Substantia nigra (tissue), 51 donors: ENCODE measurements at places on chromosomes 6 and 20.

DNA sequence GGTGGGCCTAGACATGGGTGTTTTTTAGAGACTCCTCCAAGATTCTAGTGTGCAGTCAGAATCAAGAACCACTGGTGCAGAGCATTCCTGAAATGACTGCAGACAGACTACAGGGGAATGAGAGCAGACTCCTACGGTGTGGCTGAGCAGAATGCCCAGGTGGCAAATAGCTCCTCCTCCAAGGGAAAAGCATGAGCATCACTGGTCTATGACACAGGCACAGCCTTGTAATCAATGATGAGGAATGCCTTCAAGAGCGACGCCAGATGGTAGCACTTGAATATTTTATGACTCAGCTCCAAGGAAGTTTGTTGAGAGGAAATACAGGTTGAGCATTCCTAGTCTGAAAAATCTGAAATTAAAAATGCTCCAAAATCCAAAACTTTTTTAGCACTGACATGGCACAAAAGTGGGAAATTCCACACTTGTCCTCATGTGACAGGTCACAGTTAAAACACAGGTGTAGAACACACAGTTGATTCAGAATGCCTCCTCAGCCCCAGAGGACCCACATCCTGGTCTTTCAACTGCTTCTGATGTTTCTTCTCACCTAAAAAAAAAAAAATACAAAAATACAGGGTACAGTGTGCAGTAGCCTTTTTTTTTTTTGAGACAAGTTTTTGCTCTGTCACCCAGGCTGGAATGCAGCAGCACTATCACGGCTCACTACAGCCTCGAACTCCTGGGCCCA, 10.6 kb upstream of the FAM8A1 start:
- DNase-seq = no peak

DNA sequence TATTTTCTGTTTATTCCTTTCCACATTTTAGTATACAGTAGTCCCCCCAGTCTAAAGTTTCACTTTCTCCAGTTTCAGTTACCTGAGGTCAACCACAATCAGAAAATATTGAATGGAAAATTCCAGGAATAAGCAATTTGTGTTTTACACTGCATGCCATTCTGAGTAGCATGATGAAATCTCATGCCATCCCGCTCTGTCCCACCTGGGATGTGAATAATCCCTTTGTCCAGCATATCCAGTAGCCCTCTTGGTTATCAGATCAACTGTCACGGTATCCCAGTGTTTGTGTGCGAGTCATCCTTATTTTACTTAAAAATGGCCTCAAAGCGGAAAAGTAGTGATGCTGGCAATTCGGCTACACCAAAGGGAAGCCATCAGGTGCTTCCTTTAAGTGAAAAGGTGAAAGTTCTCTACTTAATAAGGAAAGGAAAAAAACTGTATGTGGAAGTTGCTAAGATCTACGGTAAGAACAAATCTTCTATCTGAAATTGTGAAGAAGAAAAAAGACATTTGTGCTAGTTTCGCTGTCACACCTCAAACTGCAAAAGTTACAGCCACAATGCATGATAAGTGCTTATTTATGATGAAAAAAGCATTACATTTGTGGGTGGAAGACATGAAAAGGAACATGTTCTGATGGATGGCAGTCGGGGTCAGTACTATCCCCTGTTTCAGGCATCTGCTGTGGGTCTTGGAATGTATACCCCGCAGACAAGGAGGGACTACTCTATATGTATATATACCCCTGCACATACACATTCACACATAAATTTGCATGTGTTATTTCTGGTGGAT, 11.3 kb downstream of the NOX3 start:
- DNase-seq = no peak

DNA sequence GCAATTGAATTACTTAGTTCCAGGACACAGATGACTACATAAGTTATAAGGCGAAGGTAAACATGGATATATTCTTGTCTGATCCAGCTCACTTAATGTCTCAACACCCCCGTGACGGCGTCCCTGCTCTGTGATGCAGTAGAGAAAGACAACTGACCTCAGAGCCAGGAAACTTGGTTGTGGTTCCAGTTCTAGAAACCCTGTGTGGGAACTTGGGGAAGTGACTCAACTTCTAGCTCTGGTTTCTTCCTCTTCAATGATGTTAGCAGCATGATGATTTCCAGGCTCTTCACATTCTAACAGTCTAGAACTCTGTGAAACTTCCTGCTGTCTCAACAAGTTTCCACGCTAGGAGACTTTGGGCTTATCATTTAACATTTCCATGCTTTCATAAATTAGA, 18.4 kb downstream of the LAMA4 start:
- DNase-seq = no peak

GRCh38 chr6:129774697-129775447, 64.9 kb upstream of the ARHGAP18 start:
- no peak for DNase-seq

- no peak for DNase-seq
Observed at GRCh38 chr6:141729146-141729545, 403.6 kb upstream of the GJE1 start.

DNA sequence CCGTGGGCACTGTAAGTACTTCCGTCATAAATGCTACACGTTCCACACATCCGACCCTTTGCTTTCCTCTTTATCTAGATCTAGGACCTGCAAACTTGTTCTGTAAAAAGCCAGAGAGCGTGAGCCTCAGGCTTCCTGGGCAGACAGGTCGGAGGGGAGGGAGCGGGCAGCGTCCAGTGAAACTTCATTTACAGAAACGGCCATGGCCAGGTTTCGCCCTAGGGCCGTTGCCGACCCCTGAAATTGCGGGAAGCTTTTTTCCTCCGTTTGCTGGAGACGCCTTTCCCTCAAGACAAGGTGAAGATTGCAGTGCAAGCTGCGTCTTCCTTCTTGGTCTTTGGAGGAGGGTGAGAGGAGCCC, 155.4 kb downstream of the DLL1 start:
- DNase-seq = no peak

DNA sequence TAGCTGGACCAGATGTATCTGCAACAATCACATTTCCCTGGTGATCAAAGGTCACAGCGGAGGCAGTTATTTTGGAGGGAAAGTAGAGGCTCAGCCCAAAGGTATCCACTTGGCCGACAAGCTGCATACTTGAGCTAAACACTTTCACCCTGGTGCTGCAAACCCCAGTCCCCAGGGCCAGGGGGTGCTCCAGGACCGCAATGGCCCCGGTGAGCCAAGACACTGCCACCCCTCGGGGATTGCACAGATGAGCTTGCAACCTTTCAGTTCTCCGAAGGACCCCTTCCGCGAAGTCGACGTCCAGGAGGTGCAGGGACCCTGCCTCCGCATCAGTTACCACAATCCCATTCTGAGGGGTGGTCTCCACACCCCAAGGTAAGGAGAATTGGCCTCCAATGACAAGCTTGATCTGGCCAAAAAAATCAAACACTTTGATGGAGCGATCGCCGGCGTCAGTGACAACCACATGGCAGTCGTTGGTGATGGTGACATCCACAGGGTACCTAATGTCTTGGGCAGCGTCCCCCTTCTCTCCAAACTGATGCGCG, 823 bp downstream of the NHLRC1 start:
- no peak for DNase-seq

- DNase-seq = no peak
Observed at GRCh38 chr6:1437553-1438406, 48.4 kb downstream of the FOXF2 start.

DNA sequence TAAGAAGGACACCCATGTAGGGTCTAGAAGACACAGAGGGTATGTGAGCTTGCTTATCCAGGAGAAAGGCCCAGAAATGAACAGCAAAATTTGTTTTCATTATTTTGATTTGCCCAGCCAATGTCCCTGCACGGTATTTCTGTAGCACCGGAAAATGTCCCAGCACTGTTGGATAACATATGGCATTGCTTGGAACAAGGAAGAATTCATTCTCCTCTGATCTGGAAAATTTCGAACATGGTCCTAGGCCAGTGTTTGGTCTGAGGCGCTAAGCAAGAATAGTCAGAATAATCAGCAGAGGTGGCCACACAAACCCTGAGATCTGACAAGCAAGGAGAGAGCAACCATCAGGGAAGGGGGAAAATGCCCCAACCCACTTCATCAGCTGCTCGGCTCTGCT, 26.6 kb downstream of the ROS1 start:
- no peak for DNase-seq

DNA sequence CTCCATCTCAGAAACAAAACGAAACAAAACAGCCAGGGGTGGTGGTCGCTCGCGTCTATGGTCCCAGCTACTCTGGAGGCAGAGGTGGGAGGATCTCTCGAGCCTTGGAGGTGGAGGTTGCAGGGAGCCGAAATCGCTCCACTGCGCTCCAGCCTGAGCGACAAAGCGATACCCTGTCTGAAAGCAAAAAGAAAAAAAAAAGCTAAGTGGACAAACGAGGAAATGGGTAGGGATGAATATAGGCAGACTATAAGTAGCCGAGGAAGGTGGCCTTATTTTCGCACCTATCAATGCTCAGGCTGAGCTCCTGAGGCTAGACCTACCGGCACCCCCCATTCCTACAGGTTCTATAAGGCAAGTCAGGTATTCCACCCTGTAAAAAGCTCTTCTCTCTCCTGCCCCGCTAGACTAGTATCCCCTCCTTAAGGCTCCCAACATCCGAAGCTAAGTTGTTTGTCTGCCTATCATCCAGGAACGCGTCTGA, 650 bp upstream of the CASP8AP2 start:
- DNase-seq = no peak

GRCh38 chr20:18669241-18670019, 81.6 kb downstream of the DTD1 start:
- DNase-seq = no peak

DNA sequence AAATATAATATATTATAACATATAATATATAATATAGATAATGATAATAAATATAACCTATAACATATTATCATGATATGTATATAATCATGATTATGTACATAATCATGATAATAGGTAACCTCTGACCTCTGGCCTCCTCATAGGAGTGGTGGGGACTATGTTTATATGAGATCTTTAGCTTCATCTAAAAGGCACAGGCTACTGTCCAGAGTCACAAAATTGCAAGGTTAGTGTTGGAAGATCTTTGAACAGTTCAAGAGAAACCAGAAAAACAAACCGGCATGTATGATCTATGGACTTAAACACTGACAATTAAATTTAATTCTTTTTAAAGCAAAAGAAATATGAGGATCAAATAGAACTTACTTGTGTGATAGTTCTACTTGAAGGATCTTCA, 55.7 kb upstream of the TINAG start:
- no peak for DNase-seq

GRCh38 chr20:49668181-49668877, 45.3 kb downstream of the B4GALT5 start:
- DNase-seq = no peak

- DNase-seq = no peak
Observed at GRCh38 chr6:74100719-74101287, 404.8 kb downstream of the CD109 start.

GRCh38 chr6:33790379-33790778, 1.4 kb upstream of the LEMD2 start:
- DNase-seq = no peak

- no peak for DNase-seq
Observed at GRCh38 chr20:36408219-36408618, 102.1 kb downstream of the DLGAP4 start.

- no peak for DNase-seq
Observed at GRCh38 chr20:53859684-53860083, 210.7 kb downstream of the BCAS1 start.

- DNase-seq = no peak
Observed at GRCh38 chr6:105793130-105793529, 293.0 kb upstream of the PRDM1 start.

DNA sequence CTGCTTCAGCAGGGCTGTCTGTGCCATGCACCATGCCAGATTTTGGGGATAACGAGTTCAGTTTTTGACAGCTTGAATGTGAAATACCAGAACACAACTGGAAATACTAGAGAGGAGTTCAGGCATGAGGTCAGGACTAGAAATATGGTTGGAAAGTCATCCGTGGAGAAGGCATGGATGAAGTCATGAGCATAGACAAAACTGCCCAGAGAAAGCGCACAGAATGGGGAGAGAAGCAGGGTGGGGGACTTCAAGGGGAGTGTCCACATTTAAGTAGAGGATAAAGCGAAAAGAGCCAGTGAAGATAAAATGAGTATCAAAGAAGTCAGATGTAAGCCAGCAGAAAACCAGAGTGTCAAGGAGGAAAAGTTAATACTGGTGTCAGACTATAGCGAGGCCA, 653.4 kb upstream of the ARID1B start:
- no peak for DNase-seq

DNA sequence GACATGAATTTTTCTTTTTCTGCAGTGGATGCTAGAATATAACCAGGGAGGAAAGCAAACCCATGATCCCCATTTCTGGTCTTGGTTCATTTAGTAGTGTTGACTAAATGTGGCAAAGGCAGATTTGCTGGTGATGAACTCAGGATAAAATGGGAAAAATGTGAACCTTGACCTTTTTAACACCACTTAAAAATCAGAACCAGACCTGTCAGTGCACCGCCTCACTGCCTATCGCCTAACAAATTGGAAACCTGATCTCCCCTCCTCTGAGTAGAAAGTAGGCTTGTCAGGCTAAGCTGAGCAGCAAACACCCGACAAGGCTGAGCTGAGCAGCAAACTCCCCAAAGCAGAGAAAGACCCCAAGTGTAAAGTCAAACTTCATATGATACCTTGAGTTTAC, 254.8 kb downstream of the FOXC1 start:
- no peak for DNase-seq

- no peak for DNase-seq
Observed at GRCh38 chr6:117280922-117281321, 15.6 kb downstream of the VGLL2 start.

- DNase-seq = no peak
Observed at GRCh38 chr20:19478320-19478895, 266.0 kb downstream of the SLC24A3 start.

DNA sequence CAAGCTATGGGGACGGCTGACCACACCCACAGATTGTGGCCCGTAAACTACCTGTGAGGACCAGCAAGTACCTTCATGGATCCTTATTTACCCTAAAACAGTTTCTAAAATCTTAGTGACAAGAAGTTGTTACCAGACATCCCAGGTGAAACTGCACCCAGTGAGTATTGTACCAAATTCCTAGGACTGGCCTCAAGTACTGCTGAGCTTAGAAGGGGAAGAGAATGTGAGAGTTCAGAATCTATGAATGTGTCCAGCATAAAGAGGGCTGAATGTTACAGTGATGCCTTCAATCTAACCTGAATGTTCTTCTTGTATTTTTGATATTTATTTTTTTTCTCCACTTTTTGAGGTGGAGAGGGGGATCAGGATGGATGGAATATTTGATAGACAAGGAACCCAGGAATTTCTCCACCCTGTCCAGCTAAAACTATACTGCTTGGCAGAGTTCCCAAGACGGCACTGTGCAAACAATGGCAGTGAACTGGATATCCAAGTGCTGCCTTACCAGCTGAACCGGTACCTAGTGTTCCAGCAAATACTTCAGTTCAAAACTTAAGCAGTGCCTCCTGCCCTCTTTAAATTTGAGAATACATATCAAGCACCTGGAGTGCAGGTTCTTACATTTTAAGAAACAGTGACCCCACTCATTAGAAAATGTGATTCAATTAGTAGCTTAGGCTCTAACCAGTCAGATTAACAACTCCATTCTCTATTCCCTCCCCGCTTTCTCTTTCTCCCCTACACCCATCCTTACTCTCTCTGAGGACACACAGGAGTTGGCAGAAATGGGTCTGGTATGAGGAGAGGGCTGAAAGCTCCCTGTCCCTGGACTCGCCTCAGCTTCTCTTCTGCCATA, 427.3 kb upstream of the FLRT3 start:
- no peak for DNase-seq
